ENCODE measurements at places on chromosomes 1 and 21.

DNA sequence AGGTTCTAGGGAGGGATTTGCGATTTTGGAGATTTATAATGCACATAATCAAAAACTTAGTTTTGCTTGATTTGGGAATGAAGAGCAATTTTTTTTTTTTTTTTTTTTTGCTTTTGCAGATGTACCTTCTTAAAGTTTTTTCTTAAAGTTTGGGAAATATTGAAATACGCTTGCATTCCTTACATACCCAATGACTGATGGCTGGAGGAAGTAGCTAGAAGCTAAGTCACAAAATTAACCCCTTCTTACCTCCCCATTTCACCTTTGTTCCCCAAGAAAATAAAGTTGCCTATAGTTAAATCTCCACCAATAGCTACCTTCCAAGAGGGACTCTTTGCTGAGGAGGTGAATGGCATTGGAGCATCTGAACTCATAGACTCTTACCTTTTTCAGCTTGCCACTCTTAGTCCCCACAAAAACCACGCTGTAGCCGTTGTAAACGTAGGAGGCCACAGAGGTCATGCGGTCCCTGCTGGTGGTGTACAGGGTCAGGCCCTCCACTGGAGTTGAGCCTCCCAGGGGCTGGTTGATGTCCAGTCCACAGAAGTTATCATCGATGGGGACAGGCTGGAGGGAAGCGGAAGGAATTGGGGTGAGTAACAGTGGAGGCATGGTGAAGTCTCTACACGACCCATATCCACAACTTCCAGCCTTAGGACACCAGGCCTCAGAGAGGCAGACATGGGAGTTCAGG lies 34.1 kb downstream of the PLXNA2 start:
- H3K36me3 ChIP-seq = peaks cover 2% of the 10 kb centered on the region
- no peak overlapping the region for H3K27ac ChIP-seq
- DNase-seq = no peak
- peaks cover 4% of the 10 kb centered on the region for H3K27me3 ChIP-seq

- H3K27ac ChIP-seq = no peak overlapping the region
- no peak for DNase-seq
- H3K36me3 ChIP-seq = no peaks in the 10 kb centered on the region
- H3K4me1 ChIP-seq = peaks cover 13% of the 10 kb centered on the region
- no peak overlapping the region for H3K4me3 ChIP-seq
Measured at GRCh38 chr21:45326169-45326851, 38.6 kb upstream of the POFUT2 start.

GRCh38 chr1:170853867-170854266 lies 81.5 kb upstream of the MROH9 start:
- H3K4me3 ChIP-seq = no peak overlapping the region
- H3K27ac ChIP-seq = no peak overlapping the region
- H3K27me3 ChIP-seq = peaks cover 5% of the 10 kb centered on the region
- H3K4me1 ChIP-seq = no peaks in the 10 kb centered on the region

- no peaks in the 10 kb centered on the region for H3K4me1 ChIP-seq
- H3K27ac ChIP-seq = no peak overlapping the region
- DNase-seq = no peak
Measured at GRCh38 chr1:17690906-17691634, 64.1 kb upstream of the ACTL8 start.

DNA sequence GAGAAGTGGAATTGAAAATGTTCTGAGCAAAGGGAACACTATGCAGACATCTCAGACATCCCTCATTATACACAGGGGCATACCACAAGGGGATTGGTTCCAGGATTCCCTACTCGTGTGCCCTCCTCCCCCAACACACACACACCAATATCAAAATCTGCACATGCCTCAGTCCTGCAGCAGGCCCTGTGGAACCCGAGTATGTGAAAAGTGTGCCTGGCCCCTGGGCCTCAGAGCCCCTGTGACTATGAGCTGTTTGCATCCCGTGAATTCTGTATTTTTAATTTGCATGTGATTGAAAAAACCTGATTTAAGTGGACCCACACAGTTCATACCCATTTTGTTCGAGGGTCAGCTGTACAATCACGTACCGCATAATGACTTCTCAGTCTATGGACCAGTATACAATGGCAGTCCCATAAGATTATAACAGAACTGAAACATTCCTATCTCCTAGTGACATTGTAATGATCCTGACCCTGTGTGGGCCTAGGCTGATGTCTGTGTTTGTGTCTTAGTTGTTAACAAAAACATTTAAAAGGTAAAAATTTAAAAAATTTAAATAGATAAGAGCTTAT lies 11.3 kb downstream of the POU2F1 start:
- H3K36me3 ChIP-seq = peaks cover 1% of the 10 kb centered on the region
- no peaks in the 10 kb centered on the region for H3K27me3 ChIP-seq
- H3K4me1 ChIP-seq = peaks cover 48% of the 10 kb centered on the region

GRCh38 chr21:46079352-46080170 lies 18.4 kb upstream of the COL6A2 start:
- H3K4me3 ChIP-seq = no peak overlapping the region
- peaks cover 6% of the 10 kb centered on the region for H3K27me3 ChIP-seq
- H3K4me1 ChIP-seq = no peaks in the 10 kb centered on the region
- no peak overlapping the region for H3K27ac ChIP-seq

- no peaks in the 10 kb centered on the region for H3K27me3 ChIP-seq
- no peak overlapping the region for H3K4me3 ChIP-seq
- H3K36me3 ChIP-seq = no peaks in the 10 kb centered on the region
- no peak for DNase-seq
- no peak overlapping the region for H3K27ac ChIP-seq
- peaks cover 5% of the 10 kb centered on the region for H3K4me1 ChIP-seq
Measured at GRCh38 chr1:245666412-245666811, 511.6 kb downstream of the KIF26B start.

DNA sequence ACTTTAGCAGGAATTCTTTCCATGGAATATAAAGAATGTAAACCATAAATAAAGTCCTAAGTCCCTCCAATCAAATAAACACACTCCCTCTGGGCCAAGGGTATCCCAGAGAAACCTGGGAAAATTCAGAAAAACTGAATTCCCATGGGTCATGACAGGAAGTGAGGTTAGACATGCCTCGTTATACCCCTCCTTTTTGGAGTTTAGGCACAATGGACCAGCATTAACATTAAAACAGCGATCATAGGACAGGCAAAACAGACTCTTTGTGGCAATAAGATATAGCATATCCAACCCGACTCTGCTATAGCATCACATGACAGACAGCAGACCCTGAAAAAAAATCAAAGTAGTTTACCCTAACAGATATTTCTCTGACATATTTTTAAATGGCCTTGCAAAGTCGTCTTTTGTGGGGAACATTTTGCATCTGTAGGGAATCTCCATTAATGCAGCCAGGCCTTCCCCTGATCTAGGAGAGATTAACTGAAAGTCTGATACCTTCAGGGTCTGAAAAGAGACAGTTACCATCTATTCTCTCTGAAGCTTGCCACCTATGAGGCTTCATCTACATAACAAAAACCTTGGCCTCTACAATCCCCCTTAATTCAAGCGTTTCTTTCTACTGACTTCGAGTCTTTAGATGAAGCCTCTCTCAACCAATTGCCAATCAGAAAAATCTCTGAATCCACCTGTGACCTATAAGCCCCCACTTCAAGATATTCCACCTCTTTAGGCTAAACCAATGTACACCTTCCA lies 143.0 kb upstream of the KCNK1 start:
- H3K4me1 ChIP-seq = no peaks in the 10 kb centered on the region
- peaks cover 4% of the 10 kb centered on the region for H3K27me3 ChIP-seq
- H3K4me3 ChIP-seq = no peak overlapping the region
- DNase-seq = no peak

DNA sequence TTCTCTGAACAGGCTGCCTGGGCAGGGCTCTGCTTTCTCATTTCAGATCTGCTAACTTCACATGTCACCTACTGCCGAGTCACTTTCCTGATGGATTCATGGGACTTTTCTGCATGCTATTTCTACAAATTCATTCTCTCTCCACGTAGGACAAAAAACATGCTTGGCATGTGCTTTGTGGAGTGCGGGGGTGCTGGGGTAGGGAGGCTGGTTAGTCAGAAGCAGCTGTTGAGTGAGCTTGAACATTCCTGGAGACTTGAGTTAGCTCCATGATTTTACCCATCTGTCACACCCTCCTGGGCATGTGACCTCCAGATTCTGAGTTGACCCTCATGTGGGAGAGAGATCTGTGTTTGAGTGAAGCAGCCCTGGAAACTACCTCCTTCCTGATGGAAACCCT lies 71.4 kb downstream of the UCK2 start:
- peaks cover 23% of the 10 kb centered on the region for H3K36me3 ChIP-seq
- no peaks in the 10 kb centered on the region for H3K27me3 ChIP-seq
- no peaks in the 10 kb centered on the region for H3K4me1 ChIP-seq
- H3K4me3 ChIP-seq = no peak overlapping the region
- no peak for DNase-seq

DNA sequence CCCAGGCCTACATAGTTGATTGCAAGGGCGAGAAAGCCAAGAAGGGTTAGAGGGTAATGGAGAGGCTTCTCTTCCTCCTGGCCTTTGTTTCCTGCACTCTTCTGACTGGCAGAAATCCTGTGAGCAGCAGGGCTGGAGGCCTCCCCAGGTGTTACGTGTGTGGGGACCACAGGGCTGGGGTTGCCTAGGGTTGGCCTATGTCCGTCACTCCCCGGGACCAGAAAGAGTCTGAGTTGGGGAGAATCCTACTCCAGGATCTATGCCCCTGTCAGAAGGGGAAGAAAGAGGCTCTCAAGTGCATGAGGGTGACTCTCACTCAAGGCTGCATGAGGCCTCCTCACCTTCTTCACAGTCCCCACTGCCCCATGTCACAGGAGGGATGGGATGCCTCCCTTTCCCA lies 38.5 kb downstream of the IGFN1 start:
- H3K36me3 ChIP-seq = no peaks in the 10 kb centered on the region
- DNase-seq = no peak
- no peak overlapping the region for H3K27ac ChIP-seq
- H3K4me3 ChIP-seq = no peak overlapping the region
- peaks cover 13% of the 10 kb centered on the region for H3K27me3 ChIP-seq

DNA sequence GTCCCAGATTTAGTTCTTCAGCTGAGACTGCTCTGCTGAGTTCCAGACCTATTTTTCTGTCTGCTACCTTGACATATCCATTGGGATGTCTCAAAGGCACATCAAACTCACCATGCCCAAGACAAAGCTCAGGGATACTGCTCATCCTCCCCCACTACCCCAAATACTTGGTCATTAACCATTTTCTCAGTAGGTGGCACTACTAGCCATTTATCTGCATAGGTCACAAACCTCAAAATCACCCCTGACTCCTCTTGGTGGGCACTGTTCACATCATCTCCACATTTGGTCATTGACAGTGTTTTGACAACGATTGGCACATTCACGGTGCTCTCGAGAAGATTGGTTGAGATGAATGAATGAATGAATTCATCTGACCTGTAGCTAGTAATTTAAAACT lies 32.1 kb downstream of the CACNA1S start:
- no peak for DNase-seq
- no peak overlapping the region for H3K4me3 ChIP-seq

- no peak overlapping the region for H3K4me3 ChIP-seq
- DNase-seq = no peak
- H3K36me3 ChIP-seq = peaks cover 5% of the 10 kb centered on the region
- H3K4me1 ChIP-seq = no peaks in the 10 kb centered on the region
- no peak overlapping the region for H3K27ac ChIP-seq
- no peaks in the 10 kb centered on the region for H3K27me3 ChIP-seq
Measured at GRCh38 chr1:232036181-232036933, 409.8 kb downstream of the DISC1 start.

DNA sequence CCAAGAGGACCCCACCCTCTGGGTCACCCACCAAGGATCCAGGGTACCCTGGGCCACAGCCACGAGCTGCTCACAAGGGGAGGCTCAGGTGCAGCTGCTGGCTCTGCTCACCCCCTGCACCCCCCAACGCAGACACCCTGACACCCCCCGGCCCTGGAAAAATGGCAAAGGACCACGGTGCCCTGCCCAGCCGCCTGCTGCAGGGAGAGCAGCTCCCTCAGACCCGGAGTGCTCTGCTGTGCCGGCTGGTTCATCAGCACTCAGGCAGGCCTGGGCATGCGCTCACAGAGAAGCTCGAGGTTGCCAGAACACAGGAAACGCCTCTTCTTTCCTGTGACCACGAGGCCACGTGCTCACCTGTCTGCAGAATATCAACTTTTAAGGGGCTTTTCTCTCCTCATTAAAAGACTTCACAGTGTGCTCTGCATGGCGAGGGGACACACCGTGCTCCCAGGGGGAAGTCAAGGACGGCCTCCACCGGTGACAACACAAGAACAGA lies 4.3 kb upstream of the C1QTNF12 start:
- peak; percentile 63 for DNase-seq
- H3K4me3 ChIP-seq = no peak overlapping the region
- H3K36me3 ChIP-seq = peaks cover 8% of the 10 kb centered on the region
- H3K4me1 ChIP-seq = peaks cover 8% of the 10 kb centered on the region
- peak overlapping the region; percentile 83 for H3K27ac ChIP-seq

DNA sequence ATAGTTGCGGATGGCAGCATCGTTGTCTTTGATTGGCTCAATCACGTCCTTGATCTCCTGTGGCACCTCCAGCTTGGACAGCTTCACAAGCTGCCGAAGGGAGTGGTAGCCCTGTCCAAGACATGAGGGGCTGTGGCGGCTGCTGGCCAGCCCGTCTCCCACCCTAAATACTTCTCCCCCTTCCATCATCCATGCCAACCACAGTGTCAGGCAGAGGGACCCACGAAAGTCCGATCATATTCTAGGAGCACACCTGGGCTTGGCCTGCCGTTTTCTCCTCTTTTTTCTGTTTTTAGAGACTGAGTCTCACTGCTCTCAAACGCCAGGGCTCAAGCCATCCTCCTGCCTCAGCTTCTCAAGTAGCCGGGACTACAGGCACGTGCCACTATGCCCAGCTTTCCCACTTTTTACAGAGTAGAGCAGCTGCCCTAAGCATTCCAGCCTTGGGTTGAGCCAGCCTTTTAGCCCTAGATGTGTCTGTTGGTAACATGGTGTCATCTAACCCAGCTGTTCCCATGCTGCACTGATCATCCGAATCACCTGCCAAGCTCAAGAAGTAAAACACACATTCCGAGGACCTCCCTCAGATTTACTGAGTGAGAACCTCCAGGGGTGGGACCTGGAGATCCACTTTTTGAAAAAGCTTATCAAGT lies 10.4 kb downstream of the MTHFR start:
- H3K36me3 ChIP-seq = peaks cover 22% of the 10 kb centered on the region
- H3K4me3 ChIP-seq = no peak overlapping the region
- no peaks in the 10 kb centered on the region for H3K27me3 ChIP-seq

DNA sequence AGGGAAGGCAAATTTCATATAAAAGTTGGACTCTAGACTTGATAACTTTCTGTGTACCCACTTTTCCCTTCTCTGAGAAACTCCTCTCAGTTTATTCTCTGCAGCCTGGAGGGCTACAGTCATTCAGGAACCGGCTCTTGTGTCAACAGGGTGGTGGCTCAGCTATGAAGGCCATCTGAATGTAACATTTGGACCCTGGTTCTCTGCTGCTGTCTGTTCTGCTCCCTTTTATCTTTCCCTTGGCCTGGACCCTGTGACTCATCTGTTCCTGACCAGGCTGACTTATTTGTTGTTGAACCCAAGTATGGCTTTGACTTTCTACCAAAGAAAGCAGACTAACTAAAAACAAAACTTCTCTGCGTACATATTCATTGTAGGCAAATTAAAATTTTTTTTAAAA lies 75.4 kb downstream of the CENPF start:
- no peaks in the 10 kb centered on the region for H3K36me3 ChIP-seq
- no peak overlapping the region for H3K4me3 ChIP-seq

DNA sequence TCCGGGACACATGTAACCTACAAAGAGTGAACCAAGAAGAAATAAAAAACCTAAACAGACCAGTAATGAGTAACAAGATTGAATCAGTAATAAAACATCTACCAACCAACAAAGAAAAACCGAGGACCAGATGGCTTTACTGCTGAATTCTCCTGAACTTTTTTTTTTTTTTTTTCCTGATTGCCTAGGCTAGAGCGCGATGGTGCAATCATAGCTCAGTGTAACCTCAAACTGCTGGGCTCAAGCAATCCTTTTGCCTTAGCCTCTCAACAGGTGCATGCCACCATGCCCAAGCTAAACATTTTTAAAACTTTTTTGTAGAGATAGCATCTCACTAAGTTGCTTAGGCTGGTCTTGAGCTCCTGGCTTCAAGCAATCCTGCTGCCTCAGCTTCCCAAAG lies 11.2 kb upstream of the FGGY start:
- peaks cover 2% of the 10 kb centered on the region for H3K27me3 ChIP-seq
- no peak overlapping the region for H3K4me3 ChIP-seq
- peaks cover 6% of the 10 kb centered on the region for H3K4me1 ChIP-seq

Data from memory B cell (primary cell).